ENCODE measurements at places on chromosomes 12 and 14. TPM values are rescaled to one million over a fixed set of nuclear protein-coding genes. Genes with fewer than 3 reads are reported as not detected.

DYNC1H1 gene
- 443 TPM for total RNA-seq

NYNRIN gene
- total RNA-seq, result 28.8 TPM

- DNase-seq, result no peak
These were observed 34.6 kb upstream of the KCNJ8 start for GRCh38 chr12:21809100-21809499.

- DNase-seq, result no peak
These were observed 148.8 kb upstream of the CRY1 start for GRCh38 chr12:107242189-107242588.

- DNase-seq, result no peak
These were observed 619.8 kb upstream of the TBX3 start for GRCh38 chr12:115303723-115304309.

- no peak for DNase-seq
These were observed 59.8 kb downstream of the BCL11B start for GRCh38 chr14:99212199-99212598.

- peak; percentile 85 for DNase-seq
These were observed 68.2 kb downstream of the PAH start for GRCh38 chr12:102848832-102849231.

DNA sequence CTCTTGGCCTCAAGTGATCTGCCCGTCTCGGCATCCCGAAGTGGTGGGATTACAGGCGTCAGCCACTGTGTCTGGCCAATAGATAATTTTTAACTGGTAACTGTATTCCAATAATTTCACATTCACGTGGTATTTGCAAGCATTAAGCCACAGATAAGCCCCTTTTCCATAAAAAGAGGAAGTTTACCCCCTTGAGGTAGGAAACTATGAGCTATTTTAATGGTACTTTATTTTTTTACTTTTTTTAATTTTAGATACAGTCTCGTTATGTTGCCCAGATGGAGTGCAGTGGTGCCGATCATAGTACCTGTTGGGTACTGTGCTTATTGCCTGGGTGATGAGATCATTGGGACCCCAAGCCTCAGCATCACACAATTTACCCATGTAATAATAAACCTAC lies 42.9 kb upstream of the AP4S1 start:
- no peak for DNase-seq

GRCh38 chr12:22230280-22230794 lies 104.2 kb downstream of the ST8SIA1 start:
- no peak for DNase-seq

DNA sequence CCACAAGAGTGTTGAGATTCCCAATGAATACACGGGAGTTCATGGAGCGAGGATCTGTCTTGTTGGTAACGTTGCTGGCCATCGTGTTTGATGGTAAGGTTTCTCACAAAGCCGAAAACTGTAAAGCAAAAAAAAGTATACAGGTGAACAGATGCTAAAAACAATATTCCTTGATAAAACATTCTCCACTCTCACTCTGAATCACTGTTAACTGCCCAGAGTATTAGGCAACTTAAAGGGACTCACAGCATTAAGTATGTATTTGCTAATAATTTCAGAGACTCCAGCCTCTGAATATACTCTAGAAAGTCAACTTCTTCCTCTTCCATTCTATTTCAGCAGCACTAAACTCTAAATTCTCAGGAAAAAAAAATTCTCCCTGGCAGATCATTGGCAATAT lies 35.1 kb downstream of the HNRNPC start:
- no peak for DNase-seq

GRCh38 chr12:25958428-25959070 lies at the start of gene RASSF8:
Gene RASSF8, plus strand, starts transcription at chr12:25958682. Its CDS starts 96,662 bp downstream, at chr12:26055344.
- DNase-seq, result peak; percentile 92

DNA sequence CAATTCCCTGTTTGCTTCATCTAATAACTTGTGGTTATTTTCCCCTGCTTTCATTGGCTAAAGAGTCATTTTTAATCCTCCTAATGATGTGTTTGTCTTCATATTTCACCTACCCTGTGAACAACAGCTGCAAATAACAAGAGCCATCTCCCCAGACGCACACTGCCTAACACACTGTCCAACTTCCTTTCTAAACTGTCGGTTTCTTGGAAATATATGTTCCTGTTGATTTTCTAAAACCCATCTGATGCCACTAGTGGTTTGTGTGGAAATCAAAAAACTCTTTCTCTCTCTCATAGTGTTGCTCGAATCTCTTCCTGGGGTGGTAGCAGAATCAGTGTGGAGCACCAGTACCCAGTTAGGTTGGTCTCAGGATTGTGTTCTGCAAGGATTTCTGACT lies 226.9 kb downstream of the EPS8 start:
- no peak for DNase-seq
